ENCODE measurements at places on chromosomes 5 and 9.

DNA sequence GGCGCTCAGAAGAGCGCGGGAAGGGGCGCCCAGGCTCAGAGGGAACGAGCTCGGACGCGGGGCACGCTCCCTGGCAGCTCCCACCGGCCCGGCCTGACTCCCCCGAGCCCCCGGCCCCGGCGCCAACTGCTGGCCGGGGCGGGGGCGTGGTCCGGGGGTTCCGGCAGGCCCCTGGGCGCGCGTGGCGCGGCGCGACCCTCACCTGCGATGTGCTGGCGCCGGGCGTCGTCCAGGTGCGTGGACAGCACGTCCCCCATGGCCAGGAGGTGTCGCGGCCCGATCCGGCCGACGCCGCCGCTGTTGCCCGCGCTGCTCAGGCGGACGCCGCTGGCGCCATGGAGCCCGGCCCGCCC, 43.5 kb upstream of the STXBP1 start:
- peak; percentile 47 for DNase-seq

DNA sequence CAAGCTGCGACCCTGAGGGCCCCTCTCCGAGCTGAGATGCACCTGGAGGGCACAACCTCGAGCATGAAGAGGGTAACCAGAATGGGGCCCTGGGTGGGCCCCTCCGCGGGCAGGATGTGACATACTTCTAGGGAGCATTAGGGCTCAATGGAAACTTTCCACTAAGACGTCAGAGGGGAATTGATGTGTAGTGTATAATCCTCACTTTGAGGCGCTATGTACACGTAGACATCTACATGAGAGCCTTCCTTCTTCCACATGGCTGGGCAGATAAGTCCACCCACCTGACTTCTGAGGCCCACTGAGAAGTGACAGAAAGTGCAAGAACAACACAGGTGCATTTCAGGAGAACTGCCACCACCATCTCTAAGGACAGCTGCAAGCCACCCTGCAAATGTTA, 61.0 kb downstream of the DAP start:
- no peak for DNase-seq

DNA sequence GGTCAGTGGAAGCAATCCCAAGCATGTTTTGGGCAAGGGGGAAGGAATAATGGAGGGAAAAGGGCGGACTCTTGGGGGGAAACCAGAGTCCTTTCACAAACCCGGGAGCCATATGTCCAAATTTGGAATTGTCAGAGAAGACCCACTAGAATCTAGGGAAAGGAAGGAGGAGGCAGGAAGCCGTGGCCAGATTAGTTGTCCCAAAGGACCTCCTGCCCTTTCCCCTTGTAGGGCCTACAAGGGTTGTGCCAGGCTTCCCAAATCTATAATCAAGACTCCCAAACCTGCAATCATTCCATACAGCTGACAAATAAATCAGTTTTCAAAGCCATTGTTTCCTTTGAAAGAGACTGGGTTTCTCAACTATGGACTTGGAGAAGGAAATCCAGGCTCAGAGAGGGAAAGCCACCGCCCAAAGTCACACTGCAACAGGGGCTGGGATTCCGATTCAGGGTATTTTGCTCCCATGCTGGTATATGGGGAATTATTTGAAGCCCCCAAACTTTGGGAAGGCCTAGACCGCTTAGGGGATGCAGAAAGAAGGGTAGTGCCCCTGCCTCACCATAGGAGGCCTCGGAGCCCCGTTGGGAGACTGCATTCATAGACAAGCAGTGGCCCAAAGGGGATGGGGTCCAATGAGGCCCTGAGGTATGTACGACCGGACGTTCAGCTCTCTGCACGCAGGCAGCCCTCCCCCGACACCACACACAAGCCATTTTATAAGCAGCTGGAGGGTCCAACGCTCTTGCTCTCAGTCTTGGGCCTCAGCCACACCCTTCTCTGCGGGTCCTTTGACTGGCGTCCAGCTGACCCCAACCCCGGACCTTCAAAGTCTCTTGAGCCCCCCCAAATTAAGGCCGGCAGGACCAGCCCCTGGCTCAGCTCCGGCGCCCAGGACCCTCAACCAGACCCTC, 815 bp downstream of the ANXA6 start:
- DNase-seq = no peak

GRCh38 chr9:125428060-125428901, 166.7 kb downstream of the GAPVD1 start:
- DNase-seq = peak; percentile 8

- DNase-seq = no peak
Observed at GRCh38 chr5:43192558-43193180, 644 bp downstream of the NIM1K start.

DNA sequence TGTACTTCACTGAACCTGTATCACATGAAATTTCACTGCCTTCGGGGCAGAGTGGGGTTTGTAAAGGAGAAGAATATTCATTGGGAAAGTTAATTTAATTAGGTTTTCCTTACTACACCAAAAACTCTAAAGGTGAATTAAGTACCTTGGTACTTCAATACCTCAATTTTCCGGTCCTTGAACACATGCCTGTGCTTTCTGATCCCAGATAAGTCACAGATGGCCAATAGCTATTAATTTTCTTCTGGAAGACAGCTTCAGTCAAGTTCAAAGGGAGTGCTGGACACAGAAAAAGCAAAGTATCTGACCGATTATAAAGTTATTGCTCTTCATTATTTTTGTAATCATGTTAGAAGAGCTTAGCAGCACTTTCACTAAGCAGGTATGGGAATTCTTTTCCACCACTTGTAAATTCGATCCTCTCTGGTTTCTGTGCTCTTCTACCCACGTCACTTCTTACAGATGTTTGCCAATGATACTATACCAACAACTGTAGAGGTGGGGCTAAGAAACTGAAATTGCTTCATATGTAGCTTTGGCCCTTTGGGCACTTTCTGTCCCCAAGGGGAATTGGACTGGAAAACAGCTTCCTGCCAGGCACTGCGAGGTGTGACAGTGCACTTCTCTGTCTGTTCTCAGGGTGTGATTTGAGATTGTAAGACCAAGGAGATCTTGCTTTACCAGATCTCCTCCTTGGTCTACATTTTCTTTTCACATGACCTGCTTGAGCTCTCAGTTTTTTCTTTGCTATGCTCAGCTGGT, 164.0 kb downstream of the CCDC192 start:
- no peak for DNase-seq

GRCh38 chr9:95197692-95198271, 119.7 kb downstream of the FANCC start:
- no peak for DNase-seq

GRCh38 chr5:106759152-106759551, 911.6 kb downstream of the EFNA5 start:
- DNase-seq = no peak

DNA sequence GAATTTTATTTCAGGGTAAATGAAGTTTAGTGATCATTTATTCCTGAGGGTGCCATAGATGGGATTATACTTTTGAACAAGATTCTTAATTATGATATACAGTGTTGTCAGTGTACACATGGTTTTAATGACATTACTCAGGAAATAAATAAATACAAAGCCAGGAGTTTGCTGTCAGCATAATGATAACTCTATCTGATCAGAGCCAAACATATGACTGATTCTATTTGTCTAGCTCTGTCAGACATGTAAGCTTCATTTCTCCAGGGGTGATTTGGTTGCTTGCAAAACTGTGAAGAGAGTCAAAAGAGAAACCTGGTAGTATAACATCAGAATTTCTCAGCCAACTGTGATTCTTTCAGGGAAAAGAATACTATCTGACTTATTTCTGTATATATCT, 1425.8 kb upstream of the C9orf72 start:
- DNase-seq = no peak

DNA sequence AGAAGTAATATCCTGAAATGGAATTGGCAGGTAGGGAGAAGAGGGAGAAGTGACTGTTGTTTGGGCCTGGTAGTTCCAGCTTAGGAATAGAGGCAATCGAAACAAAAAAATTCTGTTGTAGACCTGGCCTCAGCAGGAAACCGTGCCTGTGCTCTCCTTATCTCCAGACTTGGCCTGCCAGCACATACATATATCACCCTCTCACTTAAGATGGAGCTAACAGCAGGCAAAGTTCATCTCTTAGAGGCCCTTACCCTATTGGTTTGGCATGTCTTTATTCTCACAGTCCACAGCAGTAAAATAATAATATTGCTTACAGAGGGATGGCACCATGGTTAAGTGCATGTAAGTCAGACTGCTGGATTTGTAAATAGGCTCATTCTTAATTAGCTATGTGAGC, 19.6 kb upstream of the TNC start:
- DNase-seq = no peak

GRCh38 chr5:112165399-112165798, 253.7 kb downstream of the EPB41L4A start:
- DNase-seq = no peak

- DNase-seq = no peak
Observed at GRCh38 chr5:170315154-170315553, 17.6 kb upstream of the LCP2 start.

DNA sequence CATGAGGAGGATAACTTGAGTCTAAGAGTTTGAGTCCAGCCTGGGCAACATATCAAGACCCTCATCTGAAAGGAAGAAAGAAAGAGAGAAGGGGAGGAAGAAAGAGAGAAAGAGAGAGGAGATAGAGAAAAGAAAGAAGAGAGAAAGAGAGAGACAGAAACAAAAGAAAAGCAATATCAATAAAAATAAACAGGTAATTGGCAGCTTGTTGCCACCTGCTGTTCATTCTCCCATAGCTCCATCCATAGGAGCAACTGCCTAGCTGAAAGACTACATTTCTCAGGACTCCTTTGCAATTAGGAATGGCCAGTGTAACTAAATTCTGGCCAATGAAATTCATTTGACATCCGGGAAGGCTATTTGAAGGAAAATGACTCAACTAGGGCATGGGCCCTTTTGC, 4.6 kb upstream of the TTC39B start:
- DNase-seq = no peak

- no peak for DNase-seq
Observed at GRCh38 chr5:5069851-5070250, 70.3 kb upstream of the ADAMTS16 start.

DNA sequence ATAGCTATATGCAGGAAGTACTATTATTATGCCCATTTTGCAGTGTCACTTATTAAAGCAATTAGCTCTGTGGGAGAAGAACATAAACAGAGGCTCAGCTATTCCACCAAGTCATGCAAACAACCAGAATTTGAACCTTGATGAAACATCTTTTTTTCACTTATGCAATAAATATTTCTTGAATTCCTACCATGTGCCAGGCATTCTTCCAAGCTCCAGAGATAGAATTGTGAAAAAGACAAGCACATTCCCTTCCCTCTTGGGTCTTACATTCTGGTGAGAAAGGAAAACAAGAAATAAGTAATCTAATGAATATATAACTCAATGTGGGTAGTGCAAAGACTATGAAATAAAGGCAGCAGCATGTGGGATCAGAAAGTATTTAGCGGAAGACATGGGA, 32.1 kb upstream of the ADRB2 start:
- DNase-seq = no peak

DNA sequence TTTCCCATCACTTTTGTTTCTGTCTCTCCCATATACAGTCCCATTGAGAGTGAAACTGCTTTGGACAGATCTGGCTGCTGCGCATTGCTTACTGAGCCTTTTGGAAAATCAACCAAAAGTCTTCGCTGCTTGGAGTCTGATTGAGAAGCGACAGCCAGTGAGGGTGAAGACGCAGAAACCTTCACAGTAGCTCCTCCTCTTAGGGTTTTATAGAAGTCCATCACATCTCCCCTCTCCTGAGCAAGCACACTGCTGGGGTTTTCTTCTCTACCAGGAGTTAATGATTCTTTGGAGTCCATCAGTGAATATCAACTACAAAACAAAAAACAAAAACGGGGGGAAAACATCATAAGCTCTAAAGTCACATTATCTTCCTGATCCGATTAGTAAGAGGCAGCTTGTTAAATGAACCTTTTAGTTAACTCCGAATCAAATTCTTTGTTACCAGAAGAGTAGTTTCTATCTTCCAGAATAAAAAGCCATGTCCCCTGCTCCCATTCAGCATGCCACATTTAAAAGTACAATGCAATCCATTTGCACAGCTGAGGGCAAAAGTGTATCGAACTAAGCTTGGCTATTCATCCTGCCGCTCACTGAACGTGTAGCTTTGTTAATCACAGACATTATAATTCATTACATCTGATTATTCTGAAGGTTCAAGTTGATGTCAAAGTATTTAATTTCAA, 2.8 kb downstream of the NR3C1 start:
- DNase-seq = no peak

DNA sequence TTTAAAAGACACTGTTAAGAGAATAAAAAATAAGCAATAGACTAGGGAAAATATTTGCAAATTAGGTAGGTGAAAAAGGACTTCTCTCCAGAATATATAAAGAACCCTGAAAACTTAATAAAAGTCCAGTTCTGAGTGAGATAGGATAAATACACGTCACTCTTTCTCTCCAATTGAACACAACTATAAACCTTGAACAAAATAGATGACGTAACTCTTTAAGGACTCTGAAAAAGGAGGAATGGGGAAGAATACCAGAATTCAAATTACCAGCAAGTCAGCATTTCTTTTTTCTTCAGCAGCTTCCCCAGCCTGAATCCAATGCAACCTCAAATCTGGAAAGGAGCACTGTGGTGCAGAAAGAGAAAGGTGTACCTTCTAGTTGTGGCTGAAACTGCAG, 6.8 kb upstream of the WDR41 start:
- DNase-seq = no peak

- no peak for DNase-seq
Observed at GRCh38 chr5:95531491-95531890, 23.3 kb downstream of the SKIC3 start.

DNA sequence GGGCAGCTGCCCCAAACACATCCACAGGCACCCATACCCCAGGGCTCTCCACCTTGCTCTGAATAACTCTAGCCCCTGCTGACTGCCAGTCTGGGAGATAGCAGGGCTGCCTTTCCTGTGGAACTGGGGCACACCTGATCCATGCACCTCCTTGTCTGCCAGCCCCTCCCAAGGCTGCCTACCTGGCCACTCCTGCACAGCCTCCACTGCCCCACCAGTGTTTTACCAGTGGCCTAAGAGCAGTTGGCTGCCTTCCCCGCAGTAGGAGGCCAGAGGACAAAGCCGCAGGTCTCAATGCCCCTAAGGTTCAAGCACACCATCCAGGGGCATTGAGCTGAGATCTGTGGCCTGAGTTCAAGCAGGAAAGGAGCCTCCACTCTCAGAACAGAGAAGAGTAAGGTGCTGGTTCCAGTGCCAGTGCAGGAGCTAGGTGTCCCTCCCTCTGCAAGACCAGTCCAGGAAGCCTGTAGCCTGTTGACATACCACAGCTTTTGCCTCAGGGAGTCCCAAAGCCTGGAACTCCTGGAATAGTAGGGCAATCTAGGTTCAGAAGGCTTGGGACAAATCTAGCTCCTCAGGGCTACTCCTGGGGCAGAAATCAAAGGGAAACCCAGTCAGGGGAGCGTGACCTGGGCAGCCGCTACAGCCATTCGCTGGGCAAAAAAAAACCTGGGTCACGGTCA, 514.5 kb upstream of the PTGER4 start:
- DNase-seq = no peak

GRCh38 chr9:16817514-16817913, 53.0 kb downstream of the BNC2 start:
- no peak for DNase-seq

GRCh38 chr5:172048539-172049101, 42.2 kb upstream of the FBXW11 start:
- no peak for DNase-seq
